Activated CD4-positive, alpha-beta T cell treated with anti-CD3 and anti-CD28 coated beads for 4 hours (primary cell): ENCODE measurements at places on chromosomes 13 and 19.
A peak's percentile ranks its signal among the peaks of the same experiment; 100 is the strongest.

DNA sequence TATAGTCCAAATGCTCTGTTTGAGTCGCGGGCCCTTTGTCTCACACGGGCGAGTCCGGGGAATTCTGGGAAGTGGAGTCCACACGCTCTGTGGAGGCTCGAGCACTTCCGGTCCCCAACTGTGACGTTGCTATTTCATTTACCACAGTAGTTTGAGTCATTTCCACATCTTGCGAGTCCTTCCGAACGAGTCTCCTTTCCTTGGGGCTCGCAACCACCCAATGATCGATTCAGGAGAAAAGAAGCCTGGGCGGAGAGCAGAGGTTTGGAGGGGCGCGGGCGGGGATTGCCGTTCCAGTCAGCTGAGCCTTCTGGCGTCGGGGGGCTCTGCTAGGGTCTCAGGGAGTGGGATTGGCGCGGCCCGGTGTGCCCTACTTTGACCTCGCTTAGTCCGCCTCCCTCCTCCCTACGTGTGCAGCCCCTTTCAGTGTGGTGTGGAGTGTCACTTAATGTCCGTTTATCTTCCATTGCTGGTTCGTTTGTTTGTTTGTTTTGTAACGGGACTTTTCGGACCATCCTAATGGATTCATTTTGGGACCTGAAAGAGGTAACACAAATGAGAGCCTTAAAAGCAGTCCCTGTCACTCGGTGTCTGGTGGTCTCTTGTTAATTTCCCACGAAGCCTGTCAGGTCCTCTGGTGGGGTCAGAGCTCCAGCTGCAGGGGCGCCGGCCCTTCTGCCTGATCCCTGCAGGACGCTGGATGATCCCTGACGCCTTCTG is at the start of gene ZNF222:
Gene ZNF222, plus strand, starts transcription at position 163 of the 720 bp plus-strand sequence. Its CDS starts 58 bp downstream, at position 221.
- DNase-seq, result peak; percentile 77

- no peak for DNase-seq
Measured at GRCh38 chr19:15107061-15108010, at the start of gene SYDE1. Gene SYDE1 (plus strand): TSS chr19:15107401. CDS start chr19:15107434, 33 bp downstream.

GRCh38 chr19:51739466-51740213 is 12.0 kb downstream of the FPR1 start:
- DNase-seq, result no peak

DNA sequence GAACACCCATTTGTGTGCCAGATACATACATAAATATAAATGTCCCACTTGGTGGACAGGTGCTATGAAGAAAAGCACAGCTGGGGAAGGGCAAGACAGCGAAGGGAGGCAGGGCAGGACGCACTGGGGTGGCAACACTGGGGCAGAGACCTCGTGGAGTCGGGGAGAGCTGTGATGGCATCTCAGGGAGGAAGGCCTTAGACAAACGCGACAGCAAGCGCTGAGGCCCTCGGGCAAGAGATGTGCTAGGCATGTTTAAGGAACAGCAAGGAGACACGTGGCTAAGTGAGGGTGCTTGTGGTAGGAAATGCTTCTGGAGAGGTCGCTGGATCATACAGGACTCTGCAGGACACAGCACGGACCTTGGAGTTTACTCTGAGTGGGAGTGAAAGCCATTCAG is 23.3 kb upstream of the CCNP start:
- no peak for DNase-seq

DNA sequence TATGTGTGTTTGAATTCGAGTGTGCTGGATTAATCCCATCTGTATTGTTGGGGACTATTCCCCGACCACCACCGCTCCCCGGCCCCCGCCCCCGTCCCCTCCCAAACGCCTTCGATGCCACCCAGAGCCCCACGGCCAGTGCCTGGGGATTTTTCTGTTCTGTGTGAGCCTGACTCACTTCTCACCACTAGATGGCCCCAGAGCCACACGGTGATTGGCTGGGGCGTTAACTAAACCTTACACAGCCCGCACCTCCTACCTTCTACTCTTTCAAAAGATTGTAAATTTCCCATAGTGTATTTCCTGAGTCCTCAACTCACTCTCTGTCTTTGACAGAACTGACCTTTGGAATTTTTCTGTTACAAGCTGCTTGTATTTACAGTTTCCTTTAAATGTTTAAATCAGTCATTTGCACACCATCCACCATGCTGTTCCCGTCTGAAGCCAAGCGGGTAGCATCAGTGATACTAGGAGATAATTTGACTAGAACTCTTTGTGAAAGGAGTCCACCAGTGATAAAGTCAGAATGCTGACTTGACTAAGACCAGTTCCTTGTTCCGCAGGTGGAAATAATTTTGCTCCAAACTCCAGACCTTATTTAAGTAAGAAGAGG is 61.4 kb downstream of the RFX2 start:
- DNase-seq, result peak; percentile 70

DNA sequence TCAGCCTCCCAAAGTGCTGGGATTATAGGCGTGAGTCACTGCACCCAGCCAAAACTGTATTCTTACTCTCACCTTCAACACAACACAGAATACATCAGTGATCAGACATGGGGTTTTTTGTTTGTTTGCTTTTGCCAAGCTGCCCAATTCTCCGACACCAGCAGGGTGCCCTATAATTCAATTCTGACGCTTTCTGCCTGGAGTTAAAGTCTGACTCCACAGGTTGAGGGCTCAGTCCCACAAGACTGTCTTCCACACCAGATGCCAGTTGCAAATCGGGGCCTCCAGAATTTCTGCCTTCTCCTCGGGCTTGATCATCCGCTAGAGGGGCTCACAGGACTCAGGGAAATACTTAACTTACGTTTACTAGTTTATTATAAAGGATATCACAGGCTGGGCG is 22.1 kb downstream of the FBN3 start:
- no peak for DNase-seq

- no peak for DNase-seq
Measured at GRCh38 chr13:104993708-104994107, 1541.8 kb downstream of the EFNB2 start.

DNA sequence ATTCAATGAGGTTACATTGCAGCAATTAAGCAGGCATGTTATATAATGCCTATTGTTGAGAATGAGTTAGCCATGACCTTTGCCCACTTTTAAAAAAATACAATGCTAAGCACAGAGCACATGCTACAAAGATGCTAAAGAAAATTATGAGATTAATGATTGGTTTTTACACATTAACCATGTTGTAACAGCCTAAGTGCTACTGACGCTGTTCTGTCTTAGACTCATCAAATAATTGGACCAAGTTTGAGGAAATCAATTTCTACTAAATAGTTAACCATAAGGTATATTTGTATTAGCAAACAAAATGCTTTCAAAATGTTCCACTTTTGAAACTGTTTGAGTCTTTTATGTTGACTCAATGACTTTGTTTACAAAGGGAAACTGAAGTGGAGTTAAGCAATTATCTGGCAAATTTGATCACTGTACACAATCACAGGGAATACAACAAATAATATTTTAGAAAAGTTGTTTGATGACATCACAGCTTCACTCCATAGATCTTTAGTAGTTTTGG is 14.3 kb downstream of the MIR17HG start:
- no peak for DNase-seq

DNA sequence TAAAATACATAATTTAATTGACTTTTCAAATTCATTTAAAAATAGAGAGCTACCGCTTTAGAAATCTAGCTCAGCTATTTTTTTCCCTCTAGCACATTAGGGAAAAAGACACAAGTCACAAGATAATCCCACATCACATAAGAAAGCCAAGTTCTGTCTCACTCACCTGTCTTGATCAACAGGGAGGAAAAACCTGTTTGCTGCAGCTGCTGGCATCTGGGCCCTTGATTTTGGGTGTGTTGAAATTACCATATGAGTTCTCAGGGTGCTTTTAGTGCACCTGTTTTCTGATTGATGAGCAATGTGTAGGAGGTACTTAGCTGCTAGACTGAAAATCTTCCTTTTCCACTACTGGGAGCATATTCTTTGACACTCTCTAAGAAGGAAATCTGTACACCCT is 53.8 kb downstream of the ZDHHC20 start:
- no peak for DNase-seq
